Substantia nigra (tissue), 51 donors: ENCODE measurements at places on chromosomes 3 and 15.

- no peak for DNase-seq
Observed at GRCh38 chr3:115975796-115976195, 352.5 kb downstream of the GAP43 start.

DNA sequence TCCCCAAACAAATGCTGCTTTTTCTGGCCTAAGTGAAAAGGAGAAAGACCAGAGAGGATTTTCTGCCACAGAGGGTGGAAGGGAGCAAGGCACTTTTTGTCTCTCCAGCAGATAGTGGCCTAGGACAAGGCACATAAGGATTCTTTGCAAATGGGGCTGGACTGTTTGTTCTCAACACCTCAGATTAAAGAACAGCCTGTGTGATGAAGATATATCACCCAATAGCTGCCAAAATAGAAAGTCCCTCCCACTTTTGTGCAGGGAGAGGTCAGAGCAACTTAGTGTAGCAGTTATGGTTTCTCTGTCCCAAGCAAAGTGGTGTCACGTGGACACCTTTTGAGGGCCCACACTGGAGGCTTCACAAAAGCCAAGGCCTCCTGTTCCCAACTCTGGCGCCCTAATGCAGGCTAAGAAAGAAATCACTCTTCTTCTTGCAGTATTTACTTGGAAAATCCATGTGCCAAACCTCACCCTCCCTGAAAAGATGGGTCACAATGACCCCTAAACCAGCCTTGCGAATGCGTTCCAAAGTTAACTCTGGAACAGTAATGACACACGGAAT, 84.9 kb downstream of the LRIG1 start:
- DNase-seq = no peak

DNA sequence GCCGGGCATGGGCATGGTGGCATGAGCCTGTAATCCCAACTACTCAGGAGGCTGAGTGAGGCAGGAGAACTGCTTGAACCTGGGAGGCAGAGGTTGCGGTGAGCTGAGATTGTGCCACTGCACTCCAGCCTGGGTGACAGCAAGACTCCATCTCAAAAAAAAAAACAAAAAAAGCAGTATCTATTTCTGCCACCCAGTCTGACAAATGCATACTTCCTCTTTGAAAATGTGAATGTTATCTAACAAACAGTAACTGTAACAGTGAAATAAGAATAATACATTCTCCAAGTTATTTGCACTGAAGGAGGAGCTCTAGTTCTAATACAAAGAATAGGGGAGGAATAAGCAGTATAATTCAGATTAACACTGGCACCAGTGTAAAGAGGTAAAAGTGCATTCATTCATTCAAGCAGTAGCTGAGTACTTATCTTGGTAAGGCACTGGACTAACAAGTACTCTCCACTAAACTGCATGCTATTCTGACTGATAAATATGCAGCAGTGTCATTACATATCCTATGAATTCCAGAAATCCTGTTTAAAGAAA, 12.9 kb downstream of the VPS13C start:
- no peak for DNase-seq

DNA sequence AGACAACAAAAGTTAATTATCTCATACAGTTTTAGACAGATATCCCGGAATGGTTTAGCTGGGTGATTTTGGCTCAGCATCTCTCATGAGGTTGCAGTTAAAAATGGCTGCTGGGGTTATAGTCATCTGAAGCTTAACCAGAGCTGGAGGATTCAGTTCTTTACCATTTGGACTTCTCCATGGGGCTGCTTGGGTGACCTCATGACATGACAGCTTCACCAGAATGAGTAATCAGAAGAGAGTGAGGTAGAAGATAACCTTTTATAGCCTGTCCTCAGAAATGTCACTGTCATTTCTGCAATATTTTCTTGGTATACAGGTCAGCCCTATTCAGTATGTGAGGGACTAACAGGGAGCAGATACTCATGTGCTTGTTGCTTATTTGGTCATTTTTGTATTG, 30.9 kb downstream of the TFG start:
- DNase-seq = no peak

DNA sequence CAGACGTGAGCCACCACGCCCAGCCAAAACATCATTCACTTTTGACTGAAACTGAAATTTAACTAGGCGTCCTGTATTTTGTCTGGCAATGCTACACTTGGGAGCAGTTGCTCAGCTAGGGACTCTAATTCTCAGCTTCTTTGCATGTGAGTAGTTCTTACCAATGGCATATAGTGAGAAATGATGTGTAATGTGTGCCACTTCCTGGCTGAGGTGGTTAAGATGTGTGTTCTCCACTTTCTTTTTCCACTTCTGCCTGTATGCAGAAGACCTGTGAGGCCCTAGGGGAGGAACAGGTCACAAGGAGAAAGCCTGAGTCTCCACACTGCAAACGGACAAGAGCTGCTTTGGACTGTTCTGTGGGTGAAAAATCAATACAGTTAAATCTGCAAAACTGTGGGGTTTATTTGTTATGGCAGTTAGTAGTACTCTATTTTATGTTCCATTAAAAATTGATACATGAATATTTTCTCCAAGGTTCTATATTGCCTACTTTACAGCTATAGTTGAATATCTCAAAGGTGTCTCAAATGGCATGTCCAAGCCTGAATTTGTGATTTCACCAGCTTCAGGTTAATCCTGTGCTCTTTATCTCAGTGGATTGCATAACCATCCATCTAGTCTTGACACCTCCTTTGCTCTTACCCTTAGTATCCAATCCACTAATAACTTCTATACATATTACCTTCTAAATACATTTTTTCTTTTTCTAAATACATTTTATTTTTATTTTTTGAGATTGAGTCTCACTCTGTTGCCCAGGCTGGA, 59.3 kb downstream of the NR1D2 start:
- DNase-seq = no peak

- no peak for DNase-seq
Observed at GRCh38 chr3:25096536-25096935, 331.5 kb upstream of the RARB start.

- DNase-seq = no peak
Observed at GRCh38 chr15:51667478-51667877, 13.8 kb upstream of the SCG3 start.

- no peak for DNase-seq
Observed at GRCh38 chr3:114499976-114500375, 206.1 kb downstream of the TIGIT start.

DNA sequence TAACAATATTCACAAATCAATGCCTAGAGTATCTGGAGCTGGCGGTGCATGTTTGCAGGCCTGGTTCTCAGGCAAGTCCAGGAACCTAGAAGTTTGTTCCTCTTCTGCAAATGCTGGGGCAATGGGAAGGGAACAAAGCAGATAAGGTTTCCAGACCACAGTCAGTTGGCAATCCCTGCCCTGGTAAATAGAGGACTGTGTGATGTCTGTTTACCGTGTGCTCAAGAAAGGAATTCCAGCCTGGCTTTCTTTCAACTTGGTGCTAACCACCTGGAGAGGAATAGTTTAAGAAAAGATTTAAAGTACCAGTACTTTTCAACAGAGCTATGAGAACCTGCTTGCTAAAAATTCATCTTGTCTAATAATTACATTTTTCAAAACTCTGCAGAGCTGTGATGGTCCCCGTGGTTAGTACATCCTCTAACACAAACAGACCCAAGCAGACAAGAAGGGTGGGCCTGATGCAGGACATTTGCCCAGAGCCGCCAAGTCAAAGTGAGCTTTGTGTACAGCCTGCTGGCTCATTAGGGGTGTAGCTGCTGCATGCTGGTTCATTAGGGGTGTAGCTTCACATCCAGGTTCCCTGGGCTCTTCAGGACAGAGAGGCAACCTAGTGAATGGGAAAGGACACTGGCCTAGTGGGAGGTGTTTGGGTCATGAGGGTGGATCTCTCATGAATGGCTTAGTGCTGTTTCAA, 220.5 kb downstream of the SQOR start:
- no peak for DNase-seq

- DNase-seq = peak; percentile 20
Observed at GRCh38 chr15:89395461-89395871, 60.8 kb upstream of the POLG start.

DNA sequence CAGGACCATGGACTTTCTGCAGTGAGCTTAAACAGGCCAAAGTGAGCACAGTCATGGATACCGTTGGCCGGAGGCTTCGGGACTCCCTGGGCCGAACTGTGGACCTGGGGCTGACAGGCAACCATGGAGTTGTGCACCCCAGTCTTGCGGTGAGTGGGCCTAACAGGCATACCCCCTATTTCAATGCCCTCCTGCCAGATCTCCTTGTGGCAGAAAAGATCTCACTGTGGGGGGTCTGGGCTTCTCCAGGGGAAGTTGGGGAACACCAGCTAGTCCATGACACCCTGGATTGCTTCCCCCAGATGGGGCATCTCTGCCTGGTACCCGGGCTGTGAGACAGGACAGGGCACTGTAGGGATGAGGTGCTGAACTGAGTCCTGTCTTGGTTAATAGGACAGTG, 29.5 kb downstream of the ACAD9 start:
- no peak for DNase-seq

DNA sequence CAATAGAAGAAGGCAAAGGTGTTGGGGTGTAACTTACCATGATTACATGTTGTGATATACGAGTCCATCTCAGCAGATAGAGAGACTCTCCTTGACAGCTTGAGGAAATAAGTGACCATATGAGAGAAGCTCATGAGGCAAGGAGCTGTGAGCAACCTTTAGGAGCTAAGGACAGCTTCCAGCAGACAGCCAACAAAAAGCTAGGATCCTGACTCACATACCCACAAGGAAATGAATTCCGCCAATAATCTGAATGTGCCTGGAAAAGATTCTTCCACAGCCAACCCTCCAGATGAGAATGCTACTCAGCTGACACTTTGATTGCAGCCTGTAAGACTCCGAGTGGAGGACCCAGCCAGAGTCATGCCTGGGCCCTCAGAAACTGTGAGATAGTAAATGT, 339.6 kb upstream of the TPRG1 start:
- no peak for DNase-seq

- DNase-seq = no peak
Observed at GRCh38 chr15:27665002-27665401, 434.1 kb downstream of the OCA2 start.

- DNase-seq = no peak
Observed at GRCh38 chr3:134797741-134798451, 2.8 kb downstream of the EPHB1 start.

- DNase-seq = no peak
Observed at GRCh38 chr3:58751882-58752567, 85.5 kb upstream of the FAM3D start.

- DNase-seq = no peak
Observed at GRCh38 chr15:63979262-63979793, 67.0 kb downstream of the DAPK2 start.

DNA sequence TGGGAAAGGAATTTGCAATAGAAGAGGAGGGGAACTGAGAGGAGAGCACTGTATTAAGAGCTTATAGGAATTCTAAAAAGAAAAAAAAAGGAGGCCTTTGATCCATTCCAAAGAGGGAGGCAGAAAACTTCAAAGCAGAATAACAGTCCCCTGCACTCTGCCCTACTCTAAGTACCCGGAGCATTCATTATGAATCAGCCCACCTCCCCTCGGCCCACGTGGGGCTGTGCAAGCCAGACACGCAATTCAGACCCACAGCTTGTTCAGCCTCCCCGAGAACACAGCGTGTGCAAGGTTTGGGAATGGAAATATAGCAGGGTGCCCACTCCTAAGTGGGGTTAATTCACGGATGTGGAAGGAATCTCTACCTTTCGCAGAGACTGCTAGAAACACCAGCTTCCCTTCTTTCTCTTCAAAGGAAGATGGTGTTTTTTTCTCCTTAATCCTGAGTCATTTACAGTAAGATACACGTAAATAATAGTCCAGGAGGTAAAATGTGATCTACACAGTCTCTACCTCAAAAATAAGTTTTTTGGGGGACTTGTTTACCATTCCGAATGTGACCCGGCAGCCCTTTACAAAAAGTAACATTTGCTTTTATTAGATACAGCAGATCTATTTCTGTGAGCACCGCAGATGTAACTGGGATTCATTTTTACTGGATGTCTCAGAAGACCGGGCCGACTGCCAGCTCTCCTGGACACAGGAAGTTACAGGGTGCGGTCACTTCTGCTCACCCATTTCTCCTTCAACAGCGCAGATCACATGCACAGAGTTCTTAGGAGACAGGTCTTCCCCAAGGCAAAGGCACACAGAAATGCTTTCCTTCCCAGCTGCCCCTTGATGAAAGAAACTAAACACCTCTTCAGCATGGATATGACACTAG, 768.5 kb upstream of the CFAP20DC start:
- DNase-seq = no peak

- no peak for DNase-seq
Observed at GRCh38 chr3:82294609-82295008, 533.2 kb upstream of the GBE1 start.

- DNase-seq = no peak
Observed at GRCh38 chr3:111051354-111051753, 20.3 kb upstream of the NECTIN3 start.
